Activated CD4-positive, alpha-beta T cell treated with anti-CD3 and anti-CD28 coated beads for 36 hours (primary cell): ENCODE measurements at places on chromosomes 11 and 22. TPM values are rescaled to one million over a fixed set of nuclear protein-coding genes. Genes with fewer than 3 reads are reported as not detected.

Gene C11orf16
- not detected for total RNA-seq

Gene AIFM3
- total RNA-seq, result not detected

Gene MED19
- total RNA-seq, result 8.6 TPM

Gene MRPL48
- total RNA-seq, result 52.0 TPM

Gene OR56A1
- not detected for total RNA-seq

Gene MS4A15
- not detected for total RNA-seq

- no peak overlapping the region for H3K27ac ChIP-seq
- H3K27me3 ChIP-seq, result no peaks in the 10 kb centered on the region
- H3K4me3 ChIP-seq, result no peak overlapping the region
- no peak for DNase-seq
- no peaks in the 10 kb centered on the region for H3K36me3 ChIP-seq
Measured at GRCh38 chr11:78044706-78045105, 19.0 kb upstream of the THRSP start.

DNA sequence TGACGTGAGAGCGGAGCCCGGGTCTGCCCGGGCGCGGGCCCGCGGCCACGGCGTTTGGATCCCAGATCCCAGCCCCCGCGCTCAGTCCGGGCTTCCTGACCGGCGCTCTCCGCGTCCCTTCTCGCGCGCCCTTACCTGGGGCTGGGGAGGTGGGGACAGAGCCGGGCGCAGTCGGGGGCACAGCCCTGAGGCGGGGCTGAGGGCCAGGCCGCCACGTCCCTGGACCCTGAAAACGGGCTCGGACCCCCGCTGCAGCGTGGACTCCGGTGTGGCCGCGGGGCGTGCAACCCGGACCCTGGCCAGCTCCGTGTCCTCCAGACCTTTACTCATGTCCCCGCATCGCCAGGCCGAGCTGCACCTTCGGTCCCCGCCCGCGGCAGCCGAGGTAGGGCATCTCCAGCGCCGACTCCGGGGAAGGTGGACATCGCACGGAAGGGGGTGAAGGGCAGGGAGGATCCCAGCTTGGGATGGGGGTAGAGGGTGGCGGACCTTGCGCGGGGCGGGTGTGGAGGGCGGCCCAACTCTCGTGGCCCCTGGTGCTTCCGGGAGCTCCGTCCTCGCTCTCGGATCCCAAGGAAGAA is 9.9 kb upstream of the AIFM3 start:
- no peak for DNase-seq
- no peak overlapping the region for H3K27ac ChIP-seq
- peak overlapping the region; percentile 26 for H3K4me3 ChIP-seq
- peaks cover 15% of the 10 kb centered on the region for H3K4me1 ChIP-seq
- H3K36me3 ChIP-seq, result peaks cover 16% of the 10 kb centered on the region
- H3K27me3 ChIP-seq, result peaks cover 16% of the 10 kb centered on the region

GRCh38 chr11:92954003-92954402 is 15.4 kb upstream of the MTNR1B start:
- no peak overlapping the region for H3K4me3 ChIP-seq
- no peaks in the 10 kb centered on the region for H3K4me1 ChIP-seq
- no peak overlapping the region for H3K27ac ChIP-seq
- H3K36me3 ChIP-seq, result no peaks in the 10 kb centered on the region

DNA sequence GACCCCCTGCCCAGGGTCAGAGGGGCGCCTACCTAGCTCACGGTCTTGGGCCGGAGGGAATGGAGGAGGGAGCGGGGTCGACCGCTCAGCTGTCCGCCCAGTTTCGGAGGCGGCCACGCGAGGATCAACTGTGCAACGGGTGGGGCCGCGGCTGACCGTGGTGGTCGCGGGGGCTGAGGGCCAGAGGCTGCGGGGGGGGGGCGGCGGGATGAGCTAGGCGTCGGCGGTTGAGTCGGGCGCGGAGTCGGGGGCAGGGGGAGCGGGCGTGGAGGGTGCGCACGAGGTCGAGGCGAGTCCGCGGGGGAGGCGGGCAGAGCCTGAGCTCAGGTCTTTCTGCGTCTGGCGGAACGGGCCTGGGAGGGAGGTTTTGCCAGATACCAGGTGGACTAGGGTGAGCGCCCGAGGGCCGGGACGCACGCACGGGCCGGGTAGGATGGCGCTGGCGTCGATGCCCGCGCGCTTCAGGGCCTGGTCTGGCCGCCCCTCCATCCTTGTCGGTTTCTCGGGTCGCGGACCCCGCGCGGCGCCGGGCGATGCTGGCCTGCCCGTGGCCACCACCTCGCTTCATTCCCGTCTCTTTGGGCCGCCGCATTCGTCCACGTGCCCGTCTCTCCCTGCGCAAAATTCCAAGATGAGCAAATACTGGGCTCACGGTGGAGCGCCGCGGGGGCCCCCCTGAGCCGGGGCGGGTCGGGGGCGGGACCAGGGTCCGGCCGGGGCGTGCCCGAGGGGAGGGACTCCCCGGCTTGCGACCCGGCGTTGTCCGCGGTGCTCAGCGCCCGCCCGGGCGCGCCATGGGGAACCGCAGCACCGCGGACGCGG is at the start of gene DRD4:
TSS of gene DRD4 (plus strand) at position 759 of the 822 bp plus-strand sequence. CDS start at position 795, 36 bp downstream.
- peaks cover 16% of the 10 kb centered on the region for H3K4me1 ChIP-seq
- H3K27ac ChIP-seq, result no peak within 1 kb of the TSS
- peak within 1 kb of the TSS; percentile 4 for H3K4me3 ChIP-seq
- no peak for DNase-seq
- no peaks in the 10 kb centered on the region for H3K36me3 ChIP-seq
- peaks cover 32% of the 10 kb centered on the region for H3K27me3 ChIP-seq

- no peak overlapping the region for H3K4me3 ChIP-seq
- DNase-seq, result peak; percentile 78
Measured at GRCh38 chr11:1628506-1629325, 859 bp upstream of the KRTAP5-5 start.

- peaks cover 16% of the 10 kb centered on the region for H3K36me3 ChIP-seq
- H3K4me3 ChIP-seq, result no peak overlapping the region
- peaks cover 76% of the 10 kb centered on the region for H3K4me1 ChIP-seq
- DNase-seq, result no peak
- no peak overlapping the region for H3K27ac ChIP-seq
Measured at GRCh38 chr22:40187389-40187788, 9.7 kb downstream of the TNRC6B start.

DNA sequence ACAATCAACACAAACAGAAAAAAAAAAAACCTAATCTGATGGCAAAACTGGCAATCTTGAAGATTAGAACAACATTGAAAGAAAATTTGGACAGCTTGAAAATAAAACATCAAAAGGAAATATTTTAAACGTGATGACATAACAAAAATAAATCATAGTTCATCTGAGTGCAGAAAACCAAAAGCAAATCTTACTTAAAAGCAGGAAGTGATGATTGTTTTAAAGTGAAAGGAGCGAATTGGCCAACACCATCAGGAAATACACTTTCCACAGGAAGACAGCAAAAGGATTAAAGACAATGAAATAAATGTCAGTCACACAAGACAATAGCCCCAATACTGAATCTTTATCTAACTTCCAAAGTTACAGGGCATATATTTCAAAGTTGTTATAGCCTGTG is 696.5 kb upstream of the CHORDC1 start:
- H3K4me1 ChIP-seq, result no peaks in the 10 kb centered on the region
- no peaks in the 10 kb centered on the region for H3K27me3 ChIP-seq
- H3K36me3 ChIP-seq, result no peaks in the 10 kb centered on the region

DNA sequence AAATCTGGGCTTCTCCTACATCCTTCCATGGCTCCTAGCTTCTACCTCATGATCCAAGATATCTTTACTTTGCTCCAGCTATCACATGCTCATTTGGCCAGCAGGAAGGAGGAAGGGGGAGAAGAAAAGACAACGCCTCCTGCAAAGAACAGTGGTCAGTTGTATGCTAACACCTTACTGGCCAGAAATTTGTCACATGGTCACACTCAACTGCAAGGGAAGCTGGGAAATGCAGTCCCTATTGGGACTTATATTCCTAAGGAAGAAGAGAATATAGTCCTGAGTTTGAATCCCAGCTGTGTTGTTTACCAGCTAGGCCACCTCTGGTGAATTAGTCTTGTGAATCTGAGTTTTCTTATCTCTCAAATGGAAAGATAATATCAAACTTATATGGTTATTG is 272.0 kb downstream of the BLID start:
- no peak overlapping the region for H3K27ac ChIP-seq
- H3K27me3 ChIP-seq, result no peaks in the 10 kb centered on the region
- no peaks in the 10 kb centered on the region for H3K4me1 ChIP-seq
- DNase-seq, result no peak

DNA sequence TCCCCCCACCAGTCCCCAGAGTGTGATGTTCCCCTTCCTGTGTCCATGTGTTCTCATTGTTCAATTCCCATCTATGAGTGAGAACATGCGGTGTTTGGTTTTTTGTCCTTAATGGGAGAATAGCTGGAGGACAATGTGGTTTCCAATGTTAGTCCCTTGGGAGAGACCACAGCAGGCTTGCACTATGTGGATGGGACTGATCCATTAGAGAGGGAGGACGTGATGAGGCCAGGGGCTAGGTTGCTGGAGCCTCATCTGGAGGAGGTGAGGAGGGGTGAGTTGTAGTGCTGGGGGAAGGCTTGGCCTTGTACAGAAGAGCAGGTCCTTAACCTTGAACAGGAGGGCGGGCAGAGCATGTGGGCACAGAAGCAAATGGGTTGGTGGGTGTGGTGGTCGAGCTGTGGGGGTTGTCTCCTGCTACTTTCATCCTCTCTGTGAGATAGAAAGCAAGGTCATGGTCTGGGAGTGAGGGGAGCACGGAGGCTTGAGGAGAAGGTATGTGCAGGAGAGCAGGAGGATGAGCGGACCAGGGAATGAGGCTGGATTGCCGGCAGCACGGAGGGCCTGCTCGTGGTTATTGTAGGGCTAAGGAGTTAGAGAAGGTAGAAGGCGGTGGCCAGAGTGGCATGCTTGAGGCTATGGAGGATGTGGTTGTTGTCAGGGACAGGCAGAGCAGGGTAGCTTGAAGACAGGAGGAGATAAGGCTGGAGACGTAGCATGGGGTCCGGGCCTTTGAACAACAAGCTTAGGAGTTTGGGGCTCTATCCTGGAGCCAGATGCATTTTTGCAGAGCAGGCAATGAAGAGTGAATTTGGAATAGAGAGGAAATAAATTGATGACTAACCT is 11.2 kb upstream of the SREBF2 start:
- H3K36me3 ChIP-seq, result peaks cover 14% of the 10 kb centered on the region
- H3K4me3 ChIP-seq, result no peak overlapping the region
- DNase-seq, result no peak

DNA sequence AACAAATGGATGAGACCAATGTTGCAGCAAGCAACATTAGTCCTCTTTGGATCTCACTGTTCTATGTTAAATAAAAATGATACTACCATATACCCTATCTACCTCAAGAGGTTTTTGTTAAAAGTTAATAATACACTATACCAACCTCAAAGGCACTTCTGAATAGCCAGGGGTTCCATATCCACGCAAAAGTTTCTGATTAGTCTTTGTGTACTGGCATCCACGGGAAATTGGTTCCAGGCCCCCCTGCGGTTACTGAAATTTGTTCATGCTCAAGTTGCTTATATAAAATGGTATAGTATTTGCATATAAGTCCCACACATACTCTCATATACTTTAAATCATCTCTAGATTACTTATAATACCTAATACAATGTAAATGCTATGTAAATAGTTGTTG is 585.7 kb downstream of the INSC start:
- no peaks in the 10 kb centered on the region for H3K27me3 ChIP-seq
- no peak overlapping the region for H3K4me3 ChIP-seq

DNA sequence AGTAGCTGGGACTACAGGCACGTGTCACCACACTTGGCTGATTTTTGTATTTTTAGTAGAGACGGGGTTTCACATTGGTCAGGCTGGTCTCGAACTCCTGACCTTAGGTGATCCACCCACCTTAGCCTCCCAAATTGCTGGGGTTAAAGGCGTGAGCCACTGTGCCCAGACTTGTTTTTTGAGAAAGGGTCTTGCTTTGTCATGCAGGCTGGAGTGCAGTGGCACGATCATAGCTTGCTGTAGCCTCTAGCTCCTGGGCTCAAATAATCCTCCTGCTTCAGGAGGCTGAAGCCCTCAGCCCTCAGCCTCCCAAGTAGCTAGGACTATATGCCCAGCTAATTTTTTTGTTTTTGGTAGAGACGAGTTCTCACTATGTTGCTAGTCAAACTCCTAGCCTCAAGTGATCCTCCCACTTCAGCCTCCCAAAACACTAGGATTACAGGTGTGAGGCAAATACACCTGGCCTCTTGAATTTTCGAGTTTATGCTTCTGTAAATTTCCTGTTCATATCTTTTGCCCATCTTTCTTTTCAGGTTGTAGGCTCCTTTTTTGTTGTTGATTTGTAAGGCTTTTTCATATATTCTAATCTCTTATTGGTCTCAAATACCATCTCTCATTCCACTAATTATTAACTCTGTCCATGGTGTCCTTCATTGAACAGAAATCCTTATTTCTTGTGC is 3.4 kb upstream of the RBM4B start:
- no peak overlapping the region for H3K27ac ChIP-seq
- H3K36me3 ChIP-seq, result peaks cover 9% of the 10 kb centered on the region
- no peak overlapping the region for H3K4me3 ChIP-seq

- H3K27me3 ChIP-seq, result no peaks in the 10 kb centered on the region
- peaks cover 9% of the 10 kb centered on the region for H3K36me3 ChIP-seq
- H3K4me1 ChIP-seq, result peaks cover 5% of the 10 kb centered on the region
- no peak overlapping the region for H3K4me3 ChIP-seq
- no peak overlapping the region for H3K27ac ChIP-seq
Measured at GRCh38 chr11:9691865-9692264, 28.0 kb downstream of the SWAP70 start.

GRCh38 chr11:64755681-64756361 is 4.0 kb downstream of the PYGM start:
- H3K27ac ChIP-seq, result no peak overlapping the region
- H3K4me1 ChIP-seq, result peaks cover 12% of the 10 kb centered on the region
- DNase-seq, result no peak
- H3K4me3 ChIP-seq, result no peak overlapping the region

DNA sequence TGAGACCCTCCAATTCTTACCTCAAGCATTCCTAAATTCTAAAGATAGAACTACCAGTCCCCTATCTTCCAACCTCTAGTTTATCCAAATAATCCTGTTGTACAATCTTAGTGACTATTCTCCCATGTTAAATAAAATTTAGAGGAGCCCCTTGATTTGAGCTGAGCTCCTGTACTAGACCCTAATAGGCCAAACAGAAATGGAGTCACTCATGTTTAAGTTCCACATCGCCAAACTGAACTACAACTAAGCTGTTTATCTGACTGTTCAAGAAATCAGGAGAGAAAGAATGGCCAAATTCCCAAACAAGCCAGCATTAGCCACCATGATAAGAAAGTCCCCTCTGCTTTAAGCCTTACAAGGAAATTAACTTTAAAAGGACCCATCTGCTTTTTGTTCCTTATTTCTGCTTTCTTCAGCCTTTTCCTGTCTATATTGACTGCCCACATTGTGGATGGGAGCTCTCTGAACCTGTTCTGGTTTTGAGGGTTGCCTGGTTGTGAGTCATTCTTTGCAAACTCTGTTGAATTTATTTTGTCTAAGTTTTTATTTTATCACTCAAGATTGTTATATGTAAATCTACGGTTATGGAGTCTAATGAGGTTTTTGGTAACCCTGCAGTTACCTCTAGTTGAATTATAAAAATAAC is 90.4 kb downstream of the TTC28 start:
- H3K27ac ChIP-seq, result no peak overlapping the region
- no peak for DNase-seq
- H3K36me3 ChIP-seq, result no peaks in the 10 kb centered on the region
- no peaks in the 10 kb centered on the region for H3K4me1 ChIP-seq
